GM13976 (cell line): ENCODE measurements at places on chromosomes 2 and 18.

DNA sequence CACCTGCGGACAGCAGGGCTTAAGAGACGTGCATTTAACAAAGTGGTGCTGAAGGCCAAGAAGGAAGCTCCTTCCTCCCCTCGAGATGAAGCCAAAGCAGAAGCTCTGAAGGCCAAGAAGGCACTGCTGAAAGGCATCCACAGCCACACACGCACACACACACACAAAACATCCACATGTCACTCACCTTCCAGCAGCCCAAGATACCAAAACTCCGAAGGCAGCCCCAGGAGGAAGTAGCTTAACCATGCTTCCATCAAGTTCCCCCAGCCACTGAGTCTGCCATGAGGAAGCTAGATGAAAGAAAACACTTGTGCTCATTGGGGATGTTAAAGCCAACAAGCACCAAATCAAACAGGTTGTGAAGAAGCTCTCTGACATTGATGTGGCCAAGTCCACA is 175.7 kb upstream of the POU3F3 start:
- no peak for DNase-seq

GRCh38 chr2:126839796-126840195 is 58.9 kb upstream of the TEX51 start:
- DNase-seq: no peak

GRCh38 chr2:224971214-224971613 is 71.1 kb downstream of the DOCK10 start:
- no peak for DNase-seq

DNA sequence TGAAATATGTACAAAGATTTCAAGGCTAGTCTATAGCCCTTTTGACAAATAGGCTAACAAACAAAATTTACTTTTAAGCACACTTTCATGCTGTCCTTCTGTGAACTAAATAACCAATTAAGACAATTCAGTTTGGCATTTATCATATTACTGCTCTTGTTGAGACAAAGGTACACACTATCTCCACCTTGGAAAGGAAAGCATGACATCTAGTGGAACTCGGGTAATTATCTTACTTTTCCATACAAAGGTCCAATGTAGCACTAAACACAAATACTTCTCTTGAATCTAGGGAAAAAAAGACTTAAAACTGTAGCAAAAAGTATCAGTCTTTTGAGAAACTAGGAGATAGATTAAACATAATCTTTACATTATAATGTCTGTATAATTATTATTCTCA is 125.0 kb upstream of the CD226 start:
- DNase-seq: no peak

DNA sequence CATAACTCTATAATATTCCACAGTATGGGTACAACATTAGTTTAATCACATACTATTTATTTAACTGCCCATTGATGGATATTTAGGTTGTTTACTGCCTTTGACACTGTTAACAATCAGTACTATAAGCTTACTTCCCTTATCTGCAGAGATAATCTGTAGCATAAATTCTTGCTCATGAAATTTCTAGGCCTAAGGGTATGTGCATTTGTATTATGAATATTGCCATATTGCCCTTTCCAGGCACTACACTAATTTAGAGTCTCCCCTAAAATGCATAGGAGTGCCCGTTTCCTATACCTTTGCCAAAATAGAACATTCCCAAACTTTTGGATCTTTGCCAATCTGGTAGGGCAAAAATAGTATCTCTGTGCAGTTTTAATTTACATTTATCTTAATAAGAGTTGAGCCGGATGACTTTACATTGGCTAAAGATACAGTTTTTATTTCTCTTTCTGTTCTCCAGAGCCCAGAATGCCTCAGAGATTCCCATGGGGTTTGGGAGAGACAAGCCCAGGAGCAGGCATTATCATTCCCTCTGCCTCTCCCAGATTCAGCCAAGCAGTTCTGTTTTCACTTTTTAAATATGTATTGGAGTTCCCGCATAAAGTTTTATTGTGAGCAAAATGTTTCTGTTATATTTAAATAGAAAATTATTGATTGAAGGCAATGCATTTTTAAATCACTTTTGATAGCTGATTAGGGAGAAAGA is 102.8 kb downstream of the CAPN13 start:
- no peak for DNase-seq

- no peak for DNase-seq
Measured at GRCh38 chr2:105309147-105309545, 20.4 kb downstream of the TGFBRAP1 start.

DNA sequence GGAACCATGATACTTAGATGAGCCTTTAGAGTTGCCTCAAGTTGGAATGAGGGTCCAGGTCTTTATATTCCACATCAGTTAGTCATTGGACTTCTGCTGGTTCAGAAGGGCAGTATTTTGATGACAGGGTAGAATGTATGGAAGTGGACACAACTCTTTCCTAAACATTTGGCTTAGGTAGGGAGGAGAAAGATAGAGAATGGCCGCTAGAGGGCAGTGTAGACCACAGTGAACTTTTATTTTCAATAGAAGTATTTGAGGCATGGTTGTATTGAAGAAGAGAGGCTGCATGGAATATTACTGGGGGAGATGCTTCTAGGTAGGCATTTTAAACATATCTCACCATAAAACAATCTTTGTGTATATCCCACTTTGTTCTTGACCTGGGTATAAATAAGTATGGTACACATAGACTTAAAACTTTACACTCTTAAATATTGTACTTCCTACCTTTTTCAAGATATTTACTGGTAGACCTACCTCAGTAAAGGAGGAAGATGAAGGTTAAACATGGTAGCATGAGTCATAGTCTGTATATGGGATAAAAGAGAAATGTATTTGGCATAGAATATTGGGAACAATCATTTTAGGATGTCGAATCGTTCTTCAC is 497.6 kb upstream of the FAM98A start:
- peak; percentile 15 for DNase-seq

DNA sequence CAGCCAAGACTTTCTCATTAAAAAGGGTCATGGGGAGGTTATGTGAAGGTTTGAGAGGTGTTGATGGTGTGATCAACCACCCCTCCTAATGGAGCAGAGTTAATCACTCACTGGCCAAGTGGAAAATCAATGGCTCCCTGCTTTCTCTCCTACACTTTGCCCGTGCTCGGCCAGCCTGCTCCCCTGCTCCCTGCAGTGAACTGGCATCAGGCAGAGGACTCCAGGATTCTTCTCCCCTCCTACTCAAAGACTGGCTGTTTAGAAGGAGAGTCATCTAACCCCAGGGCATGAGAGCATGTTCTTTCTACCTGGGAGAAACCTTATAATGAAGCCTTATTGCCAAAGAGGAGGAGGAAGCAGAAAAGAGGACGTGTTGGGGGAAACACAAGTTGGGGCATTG is 74.9 kb downstream of the SGPP2 start:
- DNase-seq: no peak

- no peak for DNase-seq
Measured at GRCh38 chr2:8391584-8391983, 290.3 kb upstream of the ID2 start.

GRCh38 chr2:70936979-70937811 is 1.5 kb downstream of the ATP6V1B1 start:
- no peak for DNase-seq

GRCh38 chr18:45541421-45541820 is 73.9 kb upstream of the SLC14A2 start:
- no peak for DNase-seq

DNA sequence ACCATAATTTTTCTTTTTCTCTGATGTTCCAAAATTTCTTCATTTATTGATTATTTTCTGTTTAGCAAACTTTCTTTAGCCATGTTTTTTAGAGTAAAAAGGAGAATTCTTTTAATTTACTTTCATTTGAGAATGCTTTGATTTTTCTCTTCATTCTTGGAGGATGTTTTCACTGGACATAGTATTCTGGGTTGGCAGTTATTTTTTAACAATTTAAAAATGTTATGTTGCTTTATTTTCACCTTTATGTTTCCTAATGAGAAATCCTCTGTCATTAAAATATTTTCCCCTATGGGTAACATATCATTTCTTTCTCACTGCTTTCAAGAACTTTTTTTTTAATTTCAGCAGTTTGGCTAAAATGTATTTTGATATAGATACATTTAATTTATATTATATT is 631.4 kb upstream of the CDH2 start:
- DNase-seq: no peak

GRCh38 chr2:222976521-222977061 is 75.4 kb upstream of the KCNE4 start:
- DNase-seq: no peak

DNA sequence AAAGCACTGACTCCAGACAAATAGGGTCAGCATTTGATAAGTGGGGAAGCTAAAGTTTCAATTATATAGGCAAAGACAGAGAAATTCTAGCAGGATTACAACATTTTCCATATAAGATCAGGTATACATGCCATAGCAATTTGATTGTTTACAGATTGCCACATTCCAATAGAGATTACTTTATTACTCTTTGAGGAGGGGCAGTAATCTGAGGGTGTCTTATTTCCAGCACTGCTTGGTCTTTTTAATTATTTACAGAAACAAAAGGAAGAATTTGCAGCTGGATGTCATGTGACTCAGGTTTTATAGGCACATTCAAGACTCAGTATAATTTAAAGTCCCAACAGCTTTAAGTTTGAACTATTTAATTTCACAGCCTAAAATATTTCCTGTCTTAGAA is 42.5 kb upstream of the GPR39 start:
- no peak for DNase-seq

DNA sequence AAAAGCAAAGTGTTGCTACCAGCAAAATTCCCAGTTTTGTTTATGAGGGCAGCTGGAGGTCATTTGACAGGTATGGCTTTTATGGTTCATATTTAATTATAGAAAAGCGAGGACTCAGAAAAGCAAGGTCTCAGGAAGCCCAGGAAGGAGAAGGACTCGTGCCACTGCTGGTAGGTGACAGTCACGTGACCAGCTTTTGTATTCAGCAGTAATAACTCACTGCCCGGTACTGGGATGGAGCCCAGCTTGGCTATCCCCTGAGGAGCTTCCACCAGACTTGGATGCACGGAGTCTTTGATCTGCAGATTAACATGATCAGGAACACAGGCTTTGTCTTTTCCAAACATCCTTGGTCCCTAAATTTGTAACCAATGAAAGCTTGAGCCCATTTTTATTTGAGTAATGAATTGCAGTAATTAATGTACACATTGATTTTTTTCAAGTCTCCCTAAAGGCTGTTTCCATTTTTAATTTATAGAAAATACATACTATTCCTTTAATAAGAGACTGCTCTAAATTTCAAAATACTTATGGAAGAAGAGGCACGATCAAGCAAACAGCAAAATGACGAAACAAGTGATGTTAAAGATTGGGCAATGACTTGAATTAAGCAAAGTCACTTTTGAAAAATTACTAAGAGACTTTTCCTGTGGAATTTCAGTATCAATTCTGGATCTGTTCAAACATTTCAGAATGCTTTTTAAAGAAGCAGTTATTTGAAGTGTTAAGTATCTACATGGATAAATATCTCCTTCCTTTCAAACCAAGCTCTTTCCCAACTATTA is 251.7 kb upstream of the HNRNPA3 start:
- DNase-seq: no peak

GRCh38 chr2:195659982-195660890 is 3.2 kb downstream of the SLC39A10 start:
- DNase-seq: peak; percentile 49

GRCh38 chr2:45342-46130 is 769 bp downstream of the FAM110C start:
- DNase-seq: no peak

GRCh38 chr2:151262629-151263028 is 966 bp upstream of the RBM43 start:
- DNase-seq: no peak

DNA sequence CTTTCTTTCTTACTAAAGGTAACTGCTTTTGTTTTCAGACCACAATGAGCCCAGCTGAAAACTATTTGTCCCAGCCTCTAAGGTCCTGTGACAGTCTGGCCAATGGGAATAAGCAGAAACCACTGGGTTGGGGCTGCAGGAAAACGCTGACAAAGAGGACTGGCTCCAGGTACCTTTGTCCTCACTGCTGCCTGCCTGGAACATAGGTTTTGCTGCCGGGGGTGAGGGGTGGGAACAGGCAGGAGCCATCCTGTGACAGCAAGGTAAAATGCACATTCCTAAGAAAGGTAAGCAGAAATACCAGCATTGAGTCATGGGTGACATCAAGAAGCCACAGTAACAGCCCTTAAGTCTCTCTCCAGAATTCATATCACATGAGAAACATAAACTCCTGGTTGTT is 21.6 kb downstream of the PTPN2 start:
- no peak for DNase-seq

GRCh38 chr2:232870766-232871371 is 805 bp downstream of the SNORC start:
- DNase-seq: no peak

DNA sequence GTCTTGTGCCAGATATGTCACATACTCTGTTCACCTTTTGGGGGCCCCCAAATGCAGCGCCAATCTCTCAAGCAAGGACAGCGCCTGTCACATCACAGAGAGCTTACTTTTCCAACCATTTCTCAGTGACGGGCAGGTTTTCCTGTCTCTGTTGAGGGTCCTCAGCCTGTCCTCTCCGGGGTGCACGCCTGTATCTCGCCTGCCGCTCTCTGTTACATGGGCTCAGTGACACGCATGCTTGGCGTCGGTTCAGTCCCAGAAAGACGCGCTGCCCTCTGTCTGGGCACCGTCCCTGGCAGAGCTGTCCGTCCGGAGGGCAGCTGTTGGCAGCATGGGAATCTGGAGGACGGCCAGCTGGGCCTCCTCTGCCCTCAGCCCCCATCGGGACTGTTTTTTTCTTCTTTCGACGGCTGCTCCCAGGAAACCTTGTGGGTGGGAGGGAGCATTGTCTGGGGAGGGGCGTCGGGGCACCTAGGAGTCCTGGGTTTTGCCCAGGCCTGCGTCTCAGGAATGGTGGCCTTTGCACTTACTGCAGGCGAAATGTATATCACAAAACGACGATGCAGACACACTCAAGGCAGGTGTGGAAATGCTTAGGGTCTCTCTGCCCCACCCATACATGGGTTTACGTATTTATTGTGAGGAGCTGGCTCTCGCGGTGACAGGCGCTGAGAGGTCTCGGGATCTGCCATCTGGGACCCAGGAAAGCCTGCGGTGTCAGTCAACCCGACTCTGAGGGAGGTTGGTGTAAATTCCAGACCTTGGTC is 30.9 kb downstream of the RTP5 start:
- DNase-seq: no peak

DNA sequence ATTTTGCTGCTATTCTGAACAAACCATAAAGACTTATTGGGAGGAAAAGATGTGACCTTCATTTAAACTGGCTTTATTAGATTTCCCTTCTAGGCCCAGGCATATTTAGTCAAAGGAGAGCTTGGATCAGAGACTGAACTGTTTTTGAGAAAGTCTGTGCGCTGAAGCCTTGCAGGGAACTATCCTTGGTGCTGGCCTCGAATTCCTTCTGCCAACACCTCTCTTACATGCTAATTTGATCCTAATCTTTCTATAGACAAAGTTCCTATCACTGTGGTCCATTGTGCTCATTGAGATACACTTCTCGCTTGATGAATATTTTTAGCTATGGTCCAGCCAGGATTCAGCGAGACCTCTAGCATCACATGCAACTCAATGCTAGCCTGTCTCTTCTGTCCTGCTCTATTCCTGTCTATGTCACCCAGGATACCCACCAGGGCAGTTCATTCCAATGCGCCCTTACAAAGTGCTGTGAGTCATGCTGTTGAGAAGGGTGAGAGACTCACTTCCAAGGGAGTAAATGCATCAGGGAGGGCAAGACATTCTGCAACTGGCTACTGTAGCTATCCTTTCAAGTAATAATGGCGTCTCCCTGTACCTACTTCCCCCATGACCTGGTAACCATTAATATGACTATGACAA is 356.7 kb upstream of the LYPD1 start:
- DNase-seq: no peak
